ENCODE measurements at places on chromosomes 3 and 15.
A peak's percentile ranks its signal among the peaks of the same experiment; 100 is the strongest.

- DNase-seq: peak; percentile 65
Measured at GRCh38 chr3:194675081-194675640, 3.2 kb upstream of the LSG1 start.

DNA sequence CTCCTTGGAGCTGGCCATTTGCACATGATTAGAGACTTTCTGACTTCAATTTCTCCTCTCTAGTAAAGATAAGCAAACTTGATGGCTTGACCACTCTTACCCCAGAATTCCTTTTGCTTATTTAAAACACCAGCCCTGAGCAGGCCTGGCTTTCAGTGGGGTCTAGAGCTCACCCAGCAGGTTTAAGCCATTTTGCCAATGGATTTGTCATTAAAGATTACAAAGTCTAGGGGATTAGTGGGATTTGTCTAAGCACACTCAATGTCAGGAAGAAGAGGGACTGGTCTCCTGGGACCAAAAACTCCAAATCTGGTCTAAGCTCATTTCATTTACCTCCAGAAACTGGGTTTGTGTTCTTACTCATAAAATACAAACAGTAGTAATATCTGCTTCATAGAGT, 57.3 kb upstream of the SNTN start:
- no peak for DNase-seq

DNA sequence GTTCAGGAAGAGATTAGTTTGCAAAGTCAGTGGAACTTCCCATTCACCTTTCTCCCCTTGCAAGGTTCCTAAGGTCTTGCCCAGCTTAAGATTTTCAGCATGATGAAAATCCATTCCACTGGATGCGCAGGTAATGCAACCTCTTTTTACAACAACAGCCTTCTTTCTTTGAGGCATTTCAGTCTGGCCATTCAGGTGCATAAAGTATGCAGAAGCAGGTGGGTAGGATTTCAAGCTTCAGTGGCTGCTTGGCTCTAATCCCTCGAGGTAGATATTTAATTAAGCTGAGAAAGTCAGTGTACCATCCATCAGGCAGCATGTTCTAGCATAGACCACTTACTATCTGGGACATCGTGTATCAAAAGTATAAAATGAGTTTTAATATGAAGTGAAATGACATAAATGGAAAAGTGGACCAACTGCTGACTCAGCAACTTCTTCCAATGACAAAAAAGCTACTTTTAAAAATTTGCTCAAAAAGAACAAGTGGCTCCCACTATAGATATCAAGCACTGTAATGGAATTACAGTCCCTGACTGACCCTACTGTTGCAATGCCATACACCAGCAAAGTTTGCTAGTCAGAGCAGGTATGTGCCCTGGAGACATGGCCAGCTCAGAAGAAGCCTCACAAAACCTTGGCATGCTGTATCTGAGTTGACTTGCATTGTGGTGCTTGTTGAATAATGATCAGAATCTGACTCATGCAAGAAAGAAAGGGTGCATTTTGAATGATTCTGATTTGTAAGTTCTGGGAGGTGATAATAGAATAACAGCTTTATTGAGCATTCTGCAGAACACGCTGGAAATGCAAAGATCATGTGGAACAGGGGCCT, 459.9 kb upstream of the MCTP2 start:
- DNase-seq: no peak

- no peak for DNase-seq
Measured at GRCh38 chr3:197468866-197469382, 86.8 kb downstream of the BDH1 start.

GRCh38 chr3:138786788-138787271, 47.9 kb downstream of the PIK3CB start:
- DNase-seq: no peak

GRCh38 chr3:134369231-134369741, 5.0 kb downstream of the AMOTL2 start:
- no peak for DNase-seq

DNA sequence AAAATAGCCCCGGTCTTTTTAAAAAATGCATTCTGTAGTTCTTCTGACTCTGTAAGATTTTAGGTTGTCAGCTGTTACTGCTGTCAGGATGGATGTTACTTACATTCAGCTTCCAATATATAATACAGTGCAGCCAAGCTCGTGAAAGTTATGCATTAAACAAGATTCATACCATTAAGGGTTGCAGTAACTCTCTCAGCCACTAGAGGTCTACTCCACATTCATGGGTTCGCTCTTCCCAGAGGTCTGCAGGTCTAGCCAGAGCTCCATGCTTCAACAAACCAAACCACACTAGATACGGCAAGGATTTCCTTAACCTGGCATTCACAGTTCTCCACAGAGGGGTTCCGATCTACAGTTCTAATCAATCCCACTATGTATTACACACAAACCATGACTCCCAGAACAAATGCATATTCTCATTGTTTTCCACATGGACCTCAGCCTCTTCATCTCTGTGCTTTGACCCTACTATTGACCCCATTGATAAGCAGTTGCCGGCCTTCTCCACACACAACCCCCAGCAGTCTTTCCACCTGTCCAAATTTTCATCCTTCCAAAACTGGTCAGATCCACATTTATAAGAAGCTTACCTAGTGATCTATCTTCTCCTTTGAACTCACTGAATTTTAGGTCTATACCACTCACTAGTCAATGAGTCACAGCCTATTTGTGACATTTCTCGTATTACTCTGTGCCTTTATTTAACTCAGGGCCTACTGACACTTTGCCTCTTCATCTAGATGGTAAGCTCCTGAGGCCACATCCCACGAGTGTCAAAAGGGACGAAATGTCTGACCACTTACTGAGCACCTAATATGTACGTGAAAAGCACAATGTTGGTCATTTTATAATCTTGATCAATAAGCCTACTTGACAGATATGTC, 33.7 kb downstream of the RORA start:
- DNase-seq: peak; percentile 11

GRCh38 chr3:66220066-66220465, 735 bp upstream of the SLC25A26 start:
- DNase-seq: no peak

- DNase-seq: no peak
Measured at GRCh38 chr3:142115867-142116668, 33.3 kb downstream of the TFDP2 start.

- DNase-seq: peak; percentile 22
Measured at GRCh38 chr3:123884203-123884831, at the start of gene MYLK. TSS of gene MYLK (minus strand) at chr3:123884332. CDS start at chr3:123793841, 90,491 bp downstream.

GRCh38 chr15:80803580-80804525, 24.7 kb downstream of the CEMIP start:
- peak; percentile 30 for DNase-seq

- no peak for DNase-seq
Measured at GRCh38 chr3:151267066-151267465, 11.3 kb downstream of the P2RY14 start.

DNA sequence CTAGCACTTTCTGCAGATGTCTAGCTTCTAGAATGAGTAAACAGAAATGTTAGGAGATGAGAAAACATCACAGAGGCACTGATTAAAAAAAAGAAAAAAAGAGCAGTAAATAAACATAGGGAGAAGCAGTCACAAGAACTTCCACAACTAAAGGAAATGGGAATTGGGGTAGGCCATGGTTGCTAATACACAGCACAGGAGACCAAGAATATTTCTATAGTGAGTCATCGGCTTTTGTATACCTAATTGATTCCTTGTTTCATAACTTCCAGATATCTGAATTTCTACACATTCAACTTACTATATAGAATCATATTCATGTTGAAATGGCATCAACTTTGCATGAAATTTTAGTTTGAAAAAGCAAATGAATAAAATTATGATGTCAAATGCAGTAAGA, 47.3 kb upstream of the TCF12 start:
- DNase-seq: no peak

GRCh38 chr3:42742259-42742658, 30.8 kb downstream of the CCDC13 start:
- DNase-seq: no peak

- DNase-seq: no peak
Measured at GRCh38 chr15:80559320-80559693, 135.8 kb upstream of the ABHD17C start.

DNA sequence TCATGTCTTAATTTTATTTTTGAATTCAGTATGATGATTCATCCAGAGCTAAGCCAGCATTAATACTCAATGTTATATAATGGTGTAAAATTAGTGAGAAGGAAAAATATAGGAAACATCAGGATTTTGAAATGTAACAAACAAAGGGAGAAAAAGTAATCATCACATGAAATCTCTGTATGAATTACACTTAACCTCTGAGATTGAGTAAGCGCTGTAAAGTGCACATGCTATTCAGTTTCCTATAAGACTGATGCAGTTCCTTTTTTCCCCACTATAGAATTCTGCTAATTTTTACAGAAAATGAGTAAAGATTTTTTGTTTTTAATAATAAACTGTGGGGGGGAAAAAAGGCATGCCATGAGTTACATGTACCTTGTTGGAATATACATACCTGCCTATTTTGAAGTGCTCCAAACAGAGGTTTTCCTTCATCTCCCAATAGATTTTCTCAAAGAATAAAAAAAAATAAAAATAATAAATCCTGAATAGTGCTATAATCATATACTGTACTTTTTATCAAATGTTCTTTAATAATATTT, 64.0 kb upstream of the TTBK2 start:
- no peak for DNase-seq

DNA sequence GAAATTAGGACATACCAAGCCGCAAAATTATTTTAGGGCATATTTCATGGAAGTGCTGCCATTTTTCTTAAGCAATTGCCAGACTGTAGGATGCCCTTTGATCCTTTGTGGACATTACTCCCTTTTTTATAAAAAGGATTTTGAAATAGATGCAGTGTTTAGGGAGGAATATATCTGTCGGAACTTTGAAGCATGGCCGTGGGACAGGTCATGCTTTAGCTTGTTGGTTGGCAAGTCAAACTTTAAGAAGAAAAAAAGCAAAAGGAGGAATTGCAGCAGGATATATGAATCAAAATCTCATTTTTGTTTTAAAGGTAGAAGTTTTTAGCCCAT, 122.1 kb downstream of the MCTP2 start:
- DNase-seq: no peak

- DNase-seq: no peak
Measured at GRCh38 chr3:106399761-106400160, 530.9 kb upstream of the CBLB start.

DNA sequence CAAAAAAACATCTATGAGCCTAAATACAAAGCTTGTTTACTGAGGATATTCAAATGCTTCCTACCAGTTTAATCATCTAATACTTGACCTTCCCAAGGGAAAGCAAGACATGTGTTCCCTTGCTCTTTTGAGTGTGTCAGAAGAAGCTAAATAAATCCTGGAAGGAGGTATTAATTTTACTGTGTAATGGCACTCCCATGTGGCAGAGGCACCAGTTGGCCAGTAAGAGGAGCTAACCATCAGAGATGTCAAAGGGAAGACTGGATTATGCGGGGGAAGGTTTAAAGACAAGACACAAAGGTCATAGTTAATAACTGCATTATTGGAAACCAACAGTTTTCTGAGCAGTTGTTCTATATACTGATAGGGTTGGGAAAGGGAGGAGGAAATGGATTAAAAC, 125.1 kb downstream of the SUCLG2 start:
- DNase-seq: no peak

GRCh38 chr3:9199775-9200174, 49.7 kb downstream of the SRGAP3 start:
- no peak for DNase-seq

Data from activated CD4-positive, alpha-beta T cell treated with anti-CD3 and anti-CD28 coated beads for 24 hours (primary cell).